ENCODE measurements at places on chromosomes 5 and 9.
A peak's percentile ranks its signal among the peaks of the same experiment; 100 is the strongest.

GRCh38 chr5:160420331-160420610 lies 1.4 kb upstream of the PTTG1 start:
- DNase-seq: peak; percentile 52

- no peak for DNase-seq
Measured at GRCh38 chr5:169044962-169045361, 256.0 kb downstream of the SLIT3 start.

DNA sequence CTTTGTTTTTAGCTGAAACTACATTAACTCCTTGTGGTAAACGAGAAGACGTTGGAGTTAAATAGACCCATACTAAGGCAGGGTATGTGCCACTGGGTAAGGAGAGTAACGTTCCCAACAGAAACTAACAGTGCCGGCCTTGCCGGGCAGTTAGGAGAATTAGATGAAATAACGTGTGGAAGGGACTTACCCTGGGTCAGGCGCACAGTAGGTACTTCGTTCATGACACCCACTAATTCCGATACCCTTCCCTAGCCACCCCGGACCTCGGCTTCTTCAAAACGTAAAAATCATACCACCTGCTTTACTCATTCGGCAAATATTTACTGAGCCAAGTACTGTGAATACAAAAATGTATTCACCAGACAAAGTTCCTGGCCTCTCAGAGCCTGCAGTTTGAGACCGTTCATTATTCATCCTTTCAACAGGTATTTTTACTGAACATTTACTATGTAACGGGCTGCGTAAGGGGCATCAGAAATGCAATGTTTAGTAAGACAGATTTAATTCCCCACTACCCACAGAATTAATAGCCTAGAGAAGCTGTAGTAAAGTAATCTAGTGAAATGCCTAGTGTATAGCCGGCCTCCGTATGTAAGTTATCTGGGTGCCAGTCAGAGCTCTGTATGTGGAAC lies 3.2 kb upstream of the SMIM23 start:
- peak; percentile 79 for DNase-seq

- no peak for DNase-seq
Measured at GRCh38 chr9:131473891-131474290, 28.8 kb upstream of the POMT1 start.

GRCh38 chr5:83246071-83246470 lies 168.7 kb downstream of the XRCC4 start:
- DNase-seq: no peak

- peak; percentile 31 for DNase-seq
Measured at GRCh38 chr5:39730699-39731098, 305.9 kb upstream of the DAB2 start.

GRCh38 chr5:57172466-57173318 lies 1.2 kb upstream of the GPBP1 start:
- peak; percentile 61 for DNase-seq

DNA sequence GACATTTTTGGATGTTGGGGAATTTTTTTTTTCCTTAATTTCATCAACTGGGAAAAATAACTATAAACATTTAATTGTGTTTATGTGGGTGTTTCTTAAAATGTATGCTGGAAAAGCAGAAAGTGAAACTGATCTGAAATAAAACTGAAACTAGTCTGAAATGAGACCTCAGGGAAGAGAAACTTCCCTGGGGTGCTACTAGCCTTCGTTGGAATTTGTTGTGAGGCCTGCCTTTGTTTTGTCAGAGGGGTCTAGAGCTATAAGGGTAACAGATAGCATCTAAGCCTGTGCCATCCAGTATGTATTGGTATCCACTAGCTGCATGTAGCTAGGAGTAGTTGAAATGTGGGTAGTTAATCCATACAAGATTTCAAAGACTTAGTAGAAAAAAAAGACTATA lies 10.4 kb downstream of the ZNF618 start:
- DNase-seq: no peak

DNA sequence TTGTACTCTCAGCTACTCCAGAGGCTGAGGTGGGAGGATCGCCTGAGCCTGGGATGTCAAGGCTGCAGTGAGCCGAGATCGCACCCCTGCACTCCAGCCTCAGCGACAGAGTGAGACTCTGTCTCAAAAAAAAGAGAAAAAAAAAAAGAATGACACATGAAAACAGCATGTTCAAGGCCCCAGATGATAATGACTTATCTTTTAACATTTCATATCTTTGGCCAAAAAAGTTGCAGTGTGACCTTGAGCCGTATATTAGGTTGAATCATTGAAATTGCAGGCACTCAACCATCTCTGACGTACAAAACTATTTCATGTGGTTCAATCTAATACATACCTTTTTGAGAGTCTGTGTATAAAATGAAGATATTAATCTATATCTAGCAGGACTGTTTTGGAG lies 79.1 kb upstream of the CPEB4 start:
- no peak for DNase-seq

DNA sequence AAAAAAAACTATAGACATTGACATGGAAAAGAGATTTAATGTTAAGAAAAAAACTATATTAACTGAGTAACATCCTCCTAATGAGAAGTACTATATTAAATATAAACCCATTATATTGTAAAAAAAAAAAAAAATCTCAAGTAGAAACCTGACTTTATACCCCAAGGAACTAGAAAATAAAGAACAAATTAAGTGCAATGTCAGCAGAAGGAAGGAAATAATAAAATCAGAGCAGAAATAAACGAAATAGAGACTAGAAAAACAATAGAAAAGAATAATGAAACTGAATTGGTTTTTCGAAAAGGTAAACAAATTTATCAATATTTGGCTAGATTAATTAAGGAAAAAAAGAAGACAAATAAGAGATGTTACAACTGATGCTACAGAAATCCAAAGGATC lies 329.1 kb upstream of the ZNF608 start:
- no peak for DNase-seq

- no peak for DNase-seq
Measured at GRCh38 chr9:26131886-26132285, 453.6 kb upstream of the TUSC1 start.

- peak; percentile 41 for DNase-seq
Measured at GRCh38 chr5:157816682-157817386, 42.1 kb downstream of the CLINT1 start.

DNA sequence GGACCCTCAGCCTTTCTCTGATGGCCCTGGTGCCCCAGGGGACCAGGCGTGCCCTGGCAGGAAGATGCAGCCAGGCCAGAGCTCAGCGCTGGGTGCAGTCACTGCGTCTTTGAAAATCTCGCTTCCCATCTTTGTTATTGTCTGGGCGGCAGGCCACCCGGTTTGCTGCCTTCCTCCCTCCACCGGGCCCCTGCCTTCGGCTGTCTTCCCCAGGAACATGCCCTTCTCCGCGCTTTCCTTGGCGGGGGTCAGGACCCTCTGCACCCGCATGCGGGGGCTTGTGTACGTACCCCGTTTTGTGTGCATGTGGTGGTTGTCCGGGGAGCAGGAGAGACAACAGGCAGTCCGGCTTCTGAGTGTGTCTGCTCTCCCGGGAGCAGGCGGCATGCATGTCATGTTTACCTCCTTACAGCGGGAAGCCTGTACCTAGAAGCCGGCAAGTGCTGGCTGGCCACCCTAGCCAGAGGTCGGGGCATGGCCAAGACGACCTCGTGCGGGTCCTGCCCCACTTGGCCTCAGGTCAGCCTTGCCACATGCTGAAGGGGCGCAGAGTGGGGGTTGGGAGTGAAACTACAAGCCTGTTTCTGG lies 49.5 kb downstream of the DAB2IP start:
- DNase-seq: no peak

GRCh38 chr5:23466401-23466912 lies 41.0 kb upstream of the PRDM9 start:
- DNase-seq: peak; percentile 29

DNA sequence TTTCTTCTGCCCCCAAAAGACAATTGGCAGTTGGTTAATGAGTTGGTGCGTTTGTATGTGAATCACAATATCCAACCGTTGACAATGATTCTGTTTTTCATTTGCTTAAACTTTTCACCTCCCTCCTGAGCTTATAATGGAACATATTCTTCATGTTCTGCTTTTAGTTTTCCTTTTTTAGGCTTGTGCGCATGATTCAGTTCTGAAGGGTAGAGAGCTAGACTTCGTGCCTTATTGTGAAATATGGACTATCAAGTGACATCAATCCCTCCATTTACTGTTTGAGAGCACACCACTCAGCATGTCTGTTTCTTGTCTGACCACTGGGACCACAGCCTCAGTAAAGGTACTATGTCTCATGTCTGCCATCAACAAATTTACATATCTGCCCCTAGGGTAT lies 30.5 kb upstream of the LPAR1 start:
- no peak for DNase-seq

DNA sequence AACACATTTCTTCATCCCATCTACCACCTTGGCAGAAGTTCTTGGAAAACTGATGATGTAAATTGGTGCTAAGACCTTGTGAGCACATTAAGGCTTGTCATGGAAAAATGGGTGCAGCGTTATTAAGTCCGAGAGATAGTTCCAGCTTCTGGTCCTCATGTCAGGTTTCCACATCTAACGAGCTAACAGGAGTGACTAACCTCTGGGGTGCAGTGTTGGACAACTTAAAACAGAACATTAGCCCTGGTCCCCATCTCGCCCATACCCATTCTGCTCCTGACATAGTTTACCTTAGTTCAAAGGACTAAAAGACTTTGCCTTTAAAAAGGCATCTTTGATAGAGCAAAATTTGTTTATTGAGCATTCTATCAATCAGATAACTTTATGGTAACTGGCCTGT lies 128.0 kb downstream of the SLC1A3 start:
- DNase-seq: peak; percentile 54

- DNase-seq: peak; percentile 24
Measured at GRCh38 chr9:136551401-136552116, 5.7 kb upstream of the NOTCH1 start.

GRCh38 chr9:95438561-95439357 lies 78.0 kb downstream of the PTCH1 start:
- DNase-seq: no peak

DNA sequence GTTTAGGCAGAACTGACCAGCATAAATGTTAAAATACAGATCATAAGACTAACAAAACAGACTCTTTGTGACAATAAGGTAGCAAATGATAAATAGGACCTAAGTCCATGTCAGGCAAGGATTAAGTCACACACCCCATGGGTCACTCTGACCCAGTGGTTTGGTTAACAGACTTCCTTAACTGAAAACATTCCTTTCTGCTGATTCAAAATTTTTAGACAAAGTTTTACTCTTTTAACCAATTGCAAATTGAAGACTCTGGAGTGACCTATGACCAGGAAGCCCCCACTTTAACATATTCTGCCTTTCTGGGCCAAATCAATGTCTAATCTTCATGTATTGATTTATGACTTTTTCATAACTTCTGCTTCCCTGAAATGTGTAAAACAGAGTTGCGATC lies 4.9 kb upstream of the NXNL2 start:
- no peak for DNase-seq

GRCh38 chr5:137217599-137218200 lies 281.4 kb downstream of the SPOCK1 start:
- DNase-seq: no peak

- DNase-seq: no peak
Measured at GRCh38 chr9:70883056-70883455, 238.4 kb downstream of the TRPM3 start.

DNA sequence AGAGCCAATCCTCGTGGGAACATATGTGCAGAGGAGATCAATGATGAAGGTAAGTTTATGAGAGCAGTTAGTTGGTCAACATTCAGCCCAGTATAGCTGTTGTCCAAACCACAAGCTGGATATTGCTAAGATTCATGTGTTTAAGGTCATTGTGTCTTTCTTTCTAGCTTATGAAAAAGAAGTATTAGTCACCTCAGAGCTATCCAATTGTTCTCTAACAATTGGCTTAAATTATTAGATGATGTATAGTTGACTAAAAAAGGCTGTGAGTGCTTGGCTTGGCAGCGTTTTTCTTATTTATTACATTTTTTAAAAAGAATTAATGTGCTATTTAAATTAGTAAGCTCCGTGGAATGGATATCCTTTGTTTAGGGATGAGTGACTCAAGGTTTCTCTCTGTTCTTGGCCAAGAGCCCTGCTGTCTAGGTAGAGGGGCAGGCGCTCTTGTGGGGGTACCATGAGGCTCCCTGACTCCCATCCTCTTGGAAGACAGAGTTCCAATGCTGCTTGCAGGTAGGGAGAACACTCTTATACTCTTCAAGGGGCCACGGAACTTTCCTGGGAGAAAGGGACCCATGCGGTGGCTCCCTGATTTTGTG lies 487.4 kb downstream of the IRX1 start:
- no peak for DNase-seq

DNA sequence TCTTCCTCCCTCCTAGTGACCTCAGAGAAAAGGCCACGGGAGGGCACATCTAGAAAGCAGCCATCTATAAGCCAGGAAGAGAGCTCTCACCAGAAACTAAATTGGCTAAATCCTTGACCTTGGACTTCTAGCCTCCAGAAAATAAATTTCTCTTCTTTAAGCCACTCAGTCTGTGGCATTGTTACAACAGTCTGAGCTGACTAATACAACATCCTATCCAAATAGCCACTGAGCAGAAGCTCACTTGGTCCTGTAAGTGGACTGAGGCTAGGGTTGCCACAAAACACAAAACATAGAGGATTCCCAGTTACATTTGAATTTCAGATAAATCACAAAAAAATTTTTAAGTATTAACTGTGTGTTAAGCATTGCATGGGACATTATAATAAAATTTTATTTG lies 383.4 kb downstream of the MLLT3 start:
- DNase-seq: no peak

DNA sequence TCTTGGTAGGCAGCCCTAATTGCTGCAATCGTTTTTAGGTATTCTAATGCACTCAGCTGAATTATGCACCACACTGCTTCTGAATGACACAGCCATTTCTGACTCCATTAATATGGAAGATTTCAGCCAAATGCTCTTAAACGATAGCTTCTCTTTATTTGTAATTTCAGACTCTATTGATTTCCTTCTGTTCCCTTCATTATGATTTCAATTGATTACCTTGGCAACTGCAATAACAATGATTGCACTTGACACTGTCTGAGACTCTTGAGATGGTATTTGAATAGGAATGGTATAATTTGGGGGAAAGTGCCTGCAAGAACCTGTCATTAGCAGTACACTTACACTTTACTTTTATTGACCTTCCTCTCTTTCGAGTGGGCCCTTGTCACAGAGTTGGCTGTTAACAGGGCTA lies 296.1 kb upstream of the DMAC1 start:
- no peak for DNase-seq

- no peak for DNase-seq
Measured at GRCh38 chr9:90442723-90443122, 199.9 kb downstream of the DIRAS2 start.

DNA sequence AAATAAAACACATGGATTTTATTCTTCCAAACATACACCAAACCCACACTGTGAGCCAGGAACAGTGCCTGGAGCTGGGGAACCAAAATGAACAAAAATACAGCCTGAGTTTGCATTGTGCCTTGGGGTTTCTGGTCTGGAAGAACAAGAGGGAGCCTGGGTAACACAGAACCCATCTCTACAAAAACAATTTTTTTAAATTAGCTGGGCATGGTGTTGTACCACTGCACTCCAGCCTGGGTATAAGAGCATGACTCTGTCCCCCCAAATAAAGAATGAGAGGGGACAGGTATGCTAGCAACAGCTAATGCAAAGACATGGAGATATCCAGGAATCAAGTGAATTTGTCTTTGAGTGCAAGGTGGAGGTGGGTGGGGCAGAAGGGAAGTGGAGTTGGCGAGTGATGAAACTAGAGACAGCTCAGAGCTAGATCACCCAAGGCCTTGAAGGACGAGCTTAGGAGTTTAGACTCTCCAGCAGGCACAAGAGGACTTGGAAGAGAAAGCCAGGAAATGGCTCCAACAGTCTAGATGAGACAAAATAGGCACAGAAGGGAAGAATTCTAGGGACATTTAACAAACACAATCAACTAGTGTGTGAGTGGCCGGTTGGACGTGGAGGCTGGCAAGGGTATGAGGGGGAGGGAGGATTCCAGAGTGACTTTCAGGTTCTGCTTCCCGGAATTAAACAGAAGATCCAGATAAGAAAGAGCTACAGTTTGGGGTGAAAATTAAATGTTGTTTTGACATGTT lies 47.4 kb downstream of the FNBP1 start:
- no peak for DNase-seq

All from DMS53 (cell line).